ENCODE measurements at places on chromosomes 11 and 22.

DNA sequence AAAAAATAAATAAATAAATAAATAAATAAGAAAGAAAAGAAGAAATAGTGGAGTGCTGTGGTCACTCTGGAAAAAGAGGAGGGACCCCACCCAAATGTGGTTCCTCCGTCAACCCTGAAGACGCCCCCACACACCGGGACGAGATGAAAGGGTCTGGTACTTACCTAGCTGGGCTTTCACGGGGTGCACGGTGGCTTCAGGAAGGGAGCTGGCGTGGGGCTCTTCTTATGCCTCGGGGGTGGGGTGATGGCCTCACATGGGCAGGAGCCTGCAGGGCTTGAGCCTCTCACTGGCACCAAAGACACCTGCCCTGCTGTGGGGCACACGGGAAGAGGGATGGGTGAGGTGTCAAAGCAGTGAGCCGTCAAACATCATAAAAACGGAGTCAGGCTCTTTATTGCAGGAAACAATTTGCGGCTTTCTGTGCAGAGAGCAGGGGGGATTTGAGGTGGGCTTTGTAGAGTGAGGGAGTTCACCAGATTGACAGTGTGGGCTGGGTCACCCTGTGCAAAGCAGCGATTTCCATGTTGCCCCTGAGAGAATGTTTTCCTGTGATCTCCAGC lies 28.0 kb upstream of the KRTAP5-6 start:
- DNase-seq: no peak

- no peak for DNase-seq
Observed at GRCh38 chr11:102204174-102204573, 93.9 kb downstream of the YAP1 start.

DNA sequence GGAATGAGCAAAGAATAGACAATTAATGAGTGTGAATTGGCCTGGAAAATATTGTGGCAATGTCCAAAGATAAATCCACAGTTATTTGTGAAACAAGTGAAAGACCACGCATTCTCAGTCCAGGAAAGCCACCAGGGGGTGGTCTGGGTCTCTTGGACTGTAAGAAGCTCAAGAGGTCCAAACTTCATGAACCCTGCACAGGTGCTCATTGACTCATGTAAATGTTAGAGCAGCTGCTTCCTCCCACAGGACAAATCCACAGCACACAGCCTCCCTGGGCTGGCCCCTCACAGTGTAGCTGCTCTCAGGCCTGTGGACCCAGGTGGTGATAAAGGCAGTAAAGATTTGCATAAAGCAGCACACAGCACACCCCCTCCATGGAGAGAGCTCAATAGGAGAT lies 114.0 kb downstream of the ZNF280B start:
- no peak for DNase-seq

DNA sequence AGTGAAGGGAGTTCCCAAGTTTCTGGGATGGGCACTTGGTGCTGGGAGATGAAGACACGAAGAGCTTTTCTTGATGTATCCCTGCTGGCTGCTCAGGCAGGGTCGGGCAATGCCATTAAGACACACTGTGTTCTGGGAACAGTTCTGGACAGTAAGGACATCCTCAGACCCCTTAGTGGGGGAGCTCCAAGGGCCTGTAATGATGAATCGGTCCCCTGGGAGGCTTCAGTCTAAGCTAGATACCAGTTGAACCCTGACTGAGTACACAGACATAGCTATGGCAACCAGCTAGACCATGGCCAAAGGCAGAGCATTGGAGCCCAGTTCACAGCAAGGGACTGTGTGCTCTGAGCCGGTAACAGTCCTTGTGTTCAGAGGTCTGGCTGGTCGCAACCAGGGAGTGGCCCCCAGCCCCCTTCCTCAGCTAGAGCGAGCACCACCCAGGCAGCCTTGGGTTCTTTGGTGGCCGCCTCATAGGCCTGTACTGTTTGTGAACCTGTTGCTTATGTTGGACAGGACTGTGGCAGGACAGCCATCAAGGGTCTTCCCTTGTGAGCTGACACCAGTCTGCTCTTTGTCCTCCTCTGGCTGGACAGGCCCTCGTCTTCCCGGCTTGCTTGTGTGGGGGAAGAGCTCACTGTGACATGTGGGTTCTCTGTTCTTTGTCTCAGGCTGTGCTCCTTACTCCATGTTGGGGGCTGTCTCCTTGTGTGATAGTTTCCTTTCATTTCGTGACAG lies 25.0 kb downstream of the MED15 start:
- DNase-seq: no peak

DNA sequence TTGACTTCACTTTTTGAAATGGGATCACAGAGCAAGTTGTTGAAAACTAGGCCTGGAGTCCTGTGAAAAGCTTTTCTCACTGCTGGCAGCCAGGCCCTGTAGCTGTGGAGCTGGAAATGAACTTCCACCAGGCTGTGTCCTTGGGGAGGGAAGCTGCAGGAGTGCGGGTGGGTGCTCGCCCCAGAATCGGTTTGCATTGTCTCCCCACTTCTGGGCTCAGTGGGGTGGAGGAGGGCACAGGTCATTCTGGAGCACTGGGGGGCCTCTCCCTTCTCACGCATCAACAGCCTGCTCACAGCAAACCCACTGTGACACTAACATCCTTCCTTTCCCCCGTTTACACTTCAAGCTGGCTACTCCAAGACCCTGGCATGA lies 15.2 kb downstream of the GLB1L2 start:
- no peak for DNase-seq

- DNase-seq: no peak
Observed at GRCh38 chr22:29039148-29039547, 22.5 kb downstream of the C22orf31 start.

GRCh38 chr11:326842-327580 lies 6.4 kb upstream of the IFITM3 start:
- no peak for DNase-seq

- DNase-seq: no peak
Observed at GRCh38 chr11:45578316-45578715, 87.1 kb downstream of the CHST1 start.

DNA sequence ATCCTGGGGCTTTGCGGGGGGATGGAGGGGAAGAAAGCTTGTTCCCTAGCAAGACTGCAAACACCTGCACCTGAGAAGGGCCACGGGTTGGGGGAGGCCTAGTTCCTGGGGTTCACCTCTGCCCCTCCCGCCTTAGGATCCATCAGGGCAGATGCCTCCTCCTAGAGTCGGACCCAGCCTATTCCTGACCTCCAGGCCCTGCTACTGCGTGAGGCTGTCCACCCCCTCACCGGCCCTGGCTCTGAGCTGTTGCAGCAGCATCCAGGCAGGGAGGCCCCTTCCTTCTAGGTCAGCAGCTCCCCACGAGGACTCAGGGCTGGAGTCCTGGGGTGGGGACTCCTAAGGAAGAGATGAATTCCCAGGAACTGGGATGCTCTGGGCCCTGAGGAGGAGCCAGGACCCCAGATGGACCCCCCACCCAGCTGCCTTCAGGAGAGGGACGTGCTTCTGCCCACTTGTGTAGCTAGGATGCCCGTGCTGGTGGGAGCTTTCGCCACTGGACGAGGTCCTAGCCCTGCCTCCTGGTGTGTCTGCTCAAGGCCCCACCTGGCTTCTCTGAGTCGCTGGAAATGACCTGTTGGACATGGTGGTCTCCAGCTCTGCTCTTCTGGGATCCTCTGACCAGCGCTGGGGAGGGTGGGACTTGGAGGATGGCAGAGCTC lies 10.3 kb downstream of the MRGPRF start:
- no peak for DNase-seq

DNA sequence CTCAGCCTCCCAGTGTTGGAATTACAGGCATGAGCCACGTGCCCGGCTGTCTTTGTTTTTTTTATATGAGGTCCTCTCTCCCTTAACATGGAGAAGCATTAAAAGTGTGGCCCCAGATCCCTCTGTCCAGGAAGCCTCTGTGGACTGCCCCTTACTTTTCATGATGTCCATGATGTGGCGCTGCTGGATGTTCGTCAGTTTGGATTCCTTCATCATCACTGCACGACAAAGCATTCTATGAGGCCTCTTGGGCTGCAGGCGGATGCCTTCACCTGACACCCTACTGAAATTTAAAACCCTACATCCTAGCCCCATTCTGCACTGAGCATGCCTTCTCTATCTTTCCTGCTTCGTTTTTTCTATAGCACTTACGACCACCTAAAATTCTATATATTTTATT lies 2.1 kb downstream of the C22orf23 start:
- no peak for DNase-seq

Data from RWPE1 (cell line).